RKO (cell line): ENCODE measurements at places on chromosomes 2 and 18.

DNA sequence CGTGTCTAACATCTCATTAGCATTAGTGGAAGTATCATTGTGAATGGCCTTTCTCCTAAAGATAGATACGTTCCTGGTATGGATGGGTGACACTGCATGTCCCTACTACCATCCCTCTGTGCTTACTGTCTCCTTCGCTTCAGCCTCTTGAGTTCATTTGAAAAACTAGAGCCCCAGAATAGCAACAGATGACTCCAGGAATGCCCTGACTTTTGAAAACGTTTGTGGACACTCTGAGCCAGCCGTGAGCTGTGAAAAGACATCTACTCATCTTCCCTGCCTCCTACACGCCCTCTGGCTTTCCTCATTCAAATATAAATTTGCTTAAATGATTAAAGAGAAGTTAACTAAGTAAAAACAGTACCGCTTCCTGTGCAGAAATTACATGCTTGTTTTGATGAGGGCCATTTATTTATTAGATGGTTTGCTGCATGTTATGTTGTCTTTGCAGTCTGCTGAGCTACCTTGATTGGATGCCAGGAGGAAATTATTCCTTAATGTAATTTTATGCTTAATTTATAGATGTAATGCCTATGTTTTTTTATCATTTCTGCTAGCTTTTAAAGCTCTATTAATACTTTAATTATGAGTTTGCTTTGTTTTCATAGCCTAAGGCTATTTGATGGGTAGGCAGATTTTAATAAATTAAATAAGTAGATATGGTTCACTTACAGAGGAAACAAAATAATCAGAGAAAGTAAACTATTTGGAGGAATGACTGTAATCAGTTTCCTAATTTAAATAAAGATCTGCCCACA, 32.1 kb upstream of the MYO3B start:
- DNase-seq: no peak

GRCh38 chr2:166117491-166117890, 10.3 kb downstream of the SCN1A start:
- DNase-seq: no peak

GRCh38 chr18:51290860-51291259, 93.4 kb upstream of the MEX3C start:
- no peak for DNase-seq

DNA sequence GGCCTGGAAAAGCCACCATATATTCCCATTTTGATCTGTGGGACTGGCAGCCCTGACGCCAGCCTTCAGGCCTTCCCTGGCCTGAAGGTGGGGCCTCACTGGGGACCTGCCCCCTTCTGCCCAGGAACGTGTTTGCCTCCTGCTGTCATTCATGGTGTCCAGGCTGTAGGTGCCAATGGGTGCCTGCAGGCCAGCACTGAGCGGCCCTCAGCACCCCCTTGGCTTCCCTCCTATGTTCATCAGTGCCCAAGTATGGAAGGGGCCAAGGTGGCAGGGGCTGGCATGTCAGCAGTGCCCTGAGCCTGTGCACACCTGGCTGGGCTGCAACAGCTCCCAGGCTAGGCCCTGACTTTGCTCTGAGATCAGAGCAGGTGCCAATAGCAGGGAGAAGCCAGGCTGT, 800.3 kb upstream of the RAB6C start:
- DNase-seq: no peak

DNA sequence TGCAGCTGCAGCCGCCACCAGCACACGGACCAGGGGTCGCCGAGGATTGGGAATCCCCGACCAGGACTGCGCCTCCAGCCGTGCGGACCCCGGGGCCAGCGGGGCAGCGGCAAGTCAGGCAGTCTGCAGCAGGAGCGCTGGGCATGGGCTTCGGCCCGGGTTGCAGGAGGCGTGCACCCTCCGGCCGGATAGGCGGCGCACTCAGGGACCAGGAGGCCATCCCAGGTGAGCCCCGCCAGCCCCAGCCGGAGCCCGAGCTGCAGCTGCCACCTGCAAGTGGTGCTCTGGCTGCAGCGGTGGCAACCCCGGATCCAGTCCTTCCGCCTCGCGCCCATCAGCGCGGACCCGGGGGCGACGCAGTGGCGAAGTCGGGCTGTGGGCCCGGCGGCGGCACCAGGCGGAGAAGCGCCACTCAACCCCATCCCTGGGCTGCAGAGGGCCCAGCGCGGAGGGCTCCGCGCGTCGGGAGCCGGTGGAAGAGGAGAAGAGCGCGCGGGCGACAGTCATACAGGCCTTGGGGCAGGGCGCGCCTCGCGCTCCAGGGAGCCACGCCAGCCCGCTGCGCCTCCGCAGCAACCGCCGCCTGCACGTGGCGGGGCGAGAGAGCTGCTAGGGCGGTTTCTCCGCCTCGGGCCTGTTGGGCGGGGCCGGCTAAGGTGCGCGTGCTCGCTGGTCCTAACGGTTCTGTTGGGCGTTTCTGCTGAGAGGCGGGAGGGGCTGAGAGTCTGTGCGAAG, 73.8 kb downstream of the RPIA start:
- no peak for DNase-seq

DNA sequence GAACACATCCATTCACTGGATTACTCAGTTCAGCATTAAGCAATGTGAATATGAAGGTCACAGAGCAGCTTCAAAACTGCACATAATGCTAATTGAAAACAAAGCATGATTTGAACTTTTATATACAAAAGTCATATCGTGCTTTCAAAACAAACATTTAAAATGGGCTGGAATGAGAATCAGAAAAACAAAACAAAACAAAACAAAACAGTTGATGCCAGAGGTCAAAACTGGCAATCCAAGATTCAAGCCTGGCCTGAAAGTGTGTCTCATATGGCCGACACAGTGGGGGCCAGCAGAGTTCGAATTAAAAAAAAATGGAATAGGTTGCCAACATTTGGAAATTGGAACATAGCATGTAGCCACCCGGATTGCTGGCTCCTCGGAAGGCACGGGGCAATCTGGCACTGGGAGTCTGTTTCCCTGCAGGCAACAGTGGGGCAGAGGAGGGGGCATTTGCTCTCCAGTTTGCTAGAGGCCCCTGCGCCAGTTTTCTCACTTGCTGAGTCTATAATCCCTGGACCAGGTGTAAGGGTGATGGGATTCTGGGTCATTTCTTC, 294.4 kb downstream of the ZNF521 start:
- no peak for DNase-seq

DNA sequence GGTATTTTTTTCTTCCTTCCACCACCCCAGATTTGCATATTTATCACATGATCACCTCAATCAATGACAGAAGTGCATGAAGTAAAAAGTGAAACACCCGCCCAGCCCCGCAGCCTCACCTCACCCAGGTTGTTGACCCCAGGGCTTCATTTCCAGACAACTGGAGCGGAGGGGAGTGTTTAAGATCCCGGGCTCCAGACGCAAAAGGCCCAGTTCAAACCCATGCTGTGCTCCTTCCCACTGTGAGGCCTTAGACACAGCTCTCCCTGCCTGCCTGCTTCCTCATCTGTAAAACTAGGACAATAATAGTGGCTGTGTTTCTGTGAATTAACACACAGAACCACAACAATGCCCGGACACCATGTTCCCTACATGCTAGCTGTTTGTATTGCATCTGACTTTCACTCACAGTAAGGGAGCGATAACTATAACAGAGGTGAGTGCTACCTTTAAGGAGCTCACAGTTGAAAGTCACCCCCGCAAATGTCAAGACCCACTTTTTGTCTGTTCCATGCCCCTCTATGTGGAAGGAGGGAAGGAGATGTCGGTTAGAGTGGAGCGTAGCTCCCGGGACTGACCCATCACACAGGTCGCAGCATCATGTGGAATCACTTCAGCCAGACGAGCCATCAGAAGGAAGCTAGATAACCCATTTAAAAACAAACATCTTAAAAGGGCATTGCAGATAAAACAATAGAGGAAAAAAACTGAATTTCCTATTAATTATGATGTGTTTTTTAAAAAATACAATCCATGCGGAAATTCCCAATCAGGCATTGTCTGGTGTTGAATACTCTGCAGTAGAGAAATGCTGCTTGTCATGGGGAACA, 77.5 kb upstream of the DAPL1 start:
- no peak for DNase-seq

DNA sequence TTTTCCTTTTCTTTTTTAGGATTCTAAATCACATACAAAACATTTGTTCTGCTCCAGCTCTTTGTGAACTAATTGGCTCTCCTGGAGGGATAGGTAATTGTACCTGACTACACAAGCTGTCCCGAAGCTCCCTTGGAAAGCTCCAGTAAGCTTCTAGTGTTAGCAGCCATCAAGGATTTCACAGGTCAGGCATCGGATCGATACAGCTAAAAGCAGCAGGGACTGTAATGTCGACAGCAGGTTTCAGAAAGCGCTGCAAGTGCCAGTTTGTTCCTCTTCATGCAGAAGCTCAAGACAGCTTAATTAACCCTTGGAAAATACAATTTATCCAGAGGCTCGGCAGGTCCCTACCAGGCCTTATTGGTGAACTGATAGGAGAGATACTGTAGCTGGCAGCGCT, 87.2 kb upstream of the VRK2 start:
- DNase-seq: no peak

DNA sequence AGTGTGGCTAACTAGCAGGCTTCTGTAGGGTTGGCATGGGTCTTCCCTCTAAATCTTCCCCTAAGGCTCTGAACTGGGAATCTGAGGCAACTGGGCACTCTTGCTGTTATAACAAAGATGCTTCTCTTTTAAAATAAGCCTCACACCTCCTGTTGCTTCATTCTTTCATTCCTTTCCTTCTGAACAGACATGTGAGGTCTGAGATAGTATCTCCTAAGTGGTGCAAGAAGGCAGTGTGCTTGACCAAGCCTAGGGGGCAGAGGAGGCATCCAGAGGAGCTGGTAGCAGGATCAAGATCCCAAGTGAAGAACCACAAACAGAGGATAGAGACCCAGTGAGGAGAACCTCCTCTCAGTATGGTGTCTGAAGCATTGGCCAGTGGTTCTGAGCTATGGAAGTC, 90.9 kb downstream of the TTC27 start:
- DNase-seq: no peak

- no peak for DNase-seq
Measured at GRCh38 chr18:48940854-48941611, 9.7 kb downstream of the SMAD7 start.

DNA sequence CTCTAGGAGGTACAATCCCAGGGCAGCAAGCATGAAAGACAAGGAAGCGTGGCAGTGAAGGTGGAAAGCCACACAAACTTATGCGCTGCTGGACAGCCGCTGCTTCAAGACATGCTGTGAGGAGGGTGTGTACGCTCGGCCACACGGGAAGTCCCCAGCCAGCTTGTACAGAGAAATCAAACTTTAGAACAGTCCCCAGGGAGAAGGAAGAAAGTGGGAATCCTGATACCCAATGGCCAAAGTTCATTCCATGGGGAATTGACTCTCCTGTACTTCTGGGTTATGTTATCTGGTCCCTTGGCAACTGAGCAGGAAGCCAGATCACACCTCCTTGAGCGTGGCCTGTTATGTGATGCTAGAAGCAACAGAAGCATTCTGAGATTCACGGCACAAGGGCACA, 86.1 kb upstream of the BOD1L2 start:
- DNase-seq: no peak

DNA sequence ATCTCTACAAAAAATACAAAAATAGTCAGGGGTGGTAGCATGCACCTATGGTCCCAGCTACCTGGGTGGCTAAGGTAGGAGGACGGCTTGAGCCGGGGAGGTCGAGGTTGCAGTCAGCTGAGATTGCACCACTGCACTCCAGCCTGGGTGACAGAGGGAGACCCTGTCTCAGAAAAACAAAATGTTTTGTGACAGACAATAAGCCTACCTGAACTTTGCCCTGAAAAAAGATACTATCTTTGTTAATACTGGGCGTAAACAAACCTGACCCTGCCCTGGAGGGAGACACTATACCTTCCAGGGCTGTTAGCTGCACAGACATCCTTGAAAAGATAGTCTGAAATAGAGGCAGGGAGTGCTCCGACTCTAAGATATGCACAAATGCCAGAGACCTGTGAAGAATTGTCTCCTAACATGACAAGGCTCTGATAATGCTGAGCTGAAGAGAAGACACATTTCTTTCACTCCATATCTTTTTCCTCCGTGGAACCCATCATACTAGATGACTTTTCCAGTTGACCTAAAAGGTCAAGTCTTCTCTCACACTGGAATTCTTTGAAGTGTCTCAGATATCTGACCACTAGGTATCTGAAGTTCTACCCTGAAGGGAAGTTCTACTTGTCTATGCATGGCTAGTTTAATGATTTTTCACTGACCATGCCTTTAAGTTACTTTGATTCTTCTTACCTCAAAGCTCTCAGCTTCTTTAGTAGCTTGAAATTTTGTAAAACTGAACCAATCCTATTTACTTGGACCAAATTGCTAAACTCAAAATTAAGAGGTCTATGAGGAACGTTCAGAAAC, 20.9 kb upstream of the HK2 start:
- no peak for DNase-seq
